Kidney epithelial cell (primary cell): ENCODE measurements at places on chromosomes 12 and 14. TPM values are rescaled to one million over a fixed set of nuclear protein-coding genes. Genes with fewer than 3 reads are reported as not detected.

DYNC1H1 gene
- 783 and 852 TPM in 2 replicates for total RNA-seq

RPGRIP1 gene
- total RNA-seq: not detected in 2 replicates

CFAP54 gene
- total RNA-seq: 0.41 and 0.79 TPM in 2 replicates

RHNO1 gene
- total RNA-seq: 18.8 and 20.3 TPM in 2 replicates

KCNC2 gene
- total RNA-seq: 0.14 TPM in 1 of 2 replicates, not detected in the other

CD4 gene
- total RNA-seq: 0.08 TPM in 1 of 2 replicates, not detected in the other

LRCOL1 gene
- total RNA-seq: not detected in 2 replicates

NUP37 gene
- total RNA-seq: 23.1 and 25.5 TPM in 2 replicates

MMP14 gene
- 650 and 669 TPM in 2 replicates for total RNA-seq

CCDC88C gene
- total RNA-seq: 22.4 and 25.5 TPM in 2 replicates

USP5 gene
- 70.1 and 77.2 TPM in 2 replicates for total RNA-seq

OR11H6 gene
- total RNA-seq: not detected in 2 replicates

DNA sequence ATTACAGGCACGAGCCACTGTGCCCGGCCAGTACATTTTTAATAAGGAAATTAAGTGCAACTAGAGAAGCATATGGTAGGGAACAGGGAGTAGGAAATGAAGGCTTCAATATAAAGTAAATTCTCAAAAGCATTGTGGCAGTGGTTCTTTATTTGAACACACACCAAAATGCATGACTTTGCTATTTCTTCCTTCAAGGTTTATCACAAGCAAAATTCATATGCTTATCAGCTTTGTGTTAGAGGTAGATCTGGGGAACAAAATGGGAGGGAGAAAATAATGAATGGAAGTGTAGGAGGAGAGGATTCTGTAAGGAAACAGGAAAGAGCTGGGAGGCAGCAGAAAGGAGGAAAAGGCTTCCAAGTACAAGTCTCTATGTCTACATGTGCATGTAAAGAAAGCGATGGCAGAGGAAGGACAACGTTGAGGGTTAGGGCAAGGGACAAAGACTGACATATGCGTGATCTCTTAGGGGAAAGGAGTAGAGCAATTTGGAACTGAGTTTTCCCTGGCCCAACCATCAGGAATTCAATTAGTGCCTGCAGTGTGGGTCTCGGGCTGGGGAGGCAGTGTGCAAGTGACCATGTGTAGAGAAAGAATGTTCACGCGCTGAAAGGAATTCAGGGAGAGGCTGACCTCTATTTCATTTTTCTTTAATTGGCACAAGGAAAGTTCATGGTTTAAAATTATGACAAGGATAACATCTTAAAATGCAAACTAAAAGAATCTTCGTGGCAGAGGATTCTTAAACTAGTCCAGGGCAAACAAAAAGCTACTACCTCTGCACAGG lies 22.9 kb upstream of the RASSF8 start:
- no peak for DNase-seq

- no peak for DNase-seq
Observed at GRCh38 chr12:45547822-45548221, 181.7 kb upstream of the ARID2 start.

GRCh38 chr12:109502332-109502731 lies 24.9 kb downstream of the UBE3B start:
- DNase-seq: no peak

DNA sequence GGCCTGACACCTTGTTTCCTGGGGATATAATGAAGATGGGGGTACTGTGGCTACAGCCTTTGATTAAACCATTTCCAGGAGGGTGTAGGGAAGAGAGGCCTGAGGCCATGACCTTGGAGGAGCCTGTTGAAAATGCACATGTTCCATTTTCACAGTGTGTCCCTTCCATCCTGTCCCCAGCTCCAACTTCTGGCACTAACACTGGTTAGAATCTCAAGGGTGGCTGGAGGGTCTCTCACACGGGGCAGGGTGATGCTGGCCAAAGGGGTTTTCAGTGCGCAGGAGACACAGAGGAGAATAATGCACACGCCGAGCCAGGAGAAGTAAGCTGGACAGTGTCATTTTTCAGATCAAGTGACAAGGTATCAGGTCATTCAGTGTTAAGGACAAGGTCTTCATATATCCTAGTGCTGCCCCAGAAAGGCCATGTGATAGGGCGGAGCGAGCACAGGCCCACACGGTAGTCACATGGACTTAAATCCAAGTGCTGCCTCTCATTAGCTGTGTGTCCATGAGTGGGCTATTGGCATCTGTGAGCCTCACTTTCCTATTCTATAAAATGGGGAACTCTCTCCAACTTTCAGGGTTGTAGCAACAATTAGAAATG lies 36.4 kb upstream of the TUNAR start:
- no peak for DNase-seq

DNA sequence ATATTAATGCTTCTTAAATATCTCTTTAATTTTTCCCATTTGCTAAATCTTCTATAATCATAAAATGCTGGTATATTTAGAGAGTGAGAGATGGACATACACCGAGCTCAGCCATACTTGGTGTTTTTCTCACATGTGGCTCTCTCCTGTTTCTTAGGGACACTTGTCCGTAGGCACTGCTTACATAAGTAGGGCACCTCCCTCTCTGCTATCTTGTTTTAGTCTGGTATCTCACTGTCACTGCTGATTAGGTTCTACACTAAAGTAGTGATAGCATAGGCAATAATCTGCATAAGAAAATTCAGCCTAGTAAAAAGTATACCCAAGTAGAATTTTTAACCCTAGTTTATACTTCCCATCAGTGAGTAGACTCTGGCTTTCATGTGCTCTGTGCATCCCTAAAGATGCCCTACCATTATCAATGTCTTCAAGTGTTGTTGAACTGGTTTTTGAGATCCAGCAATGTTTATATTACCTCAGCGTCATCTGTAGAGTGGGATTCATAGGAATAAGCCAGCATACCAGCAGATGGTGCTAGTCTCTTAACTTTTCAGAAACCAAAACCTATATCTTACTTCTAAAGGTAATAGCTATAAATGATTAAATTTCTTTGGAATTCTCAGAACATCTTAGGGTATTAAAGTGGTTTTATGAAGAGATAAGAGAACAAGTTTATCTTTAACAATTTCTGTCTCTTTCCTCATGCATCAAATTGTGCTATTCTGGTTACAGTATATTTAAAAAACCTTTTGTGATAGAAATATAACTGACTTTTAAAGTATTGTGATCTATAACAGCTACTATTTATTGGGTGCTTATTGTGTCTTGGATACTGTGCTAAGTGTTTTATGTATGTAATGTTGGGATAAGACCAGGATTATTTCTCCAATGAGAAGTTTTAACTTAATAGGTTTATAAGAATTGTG lies 32.9 kb downstream of the ARID2 start:
- DNase-seq: peak; percentile 1

DNA sequence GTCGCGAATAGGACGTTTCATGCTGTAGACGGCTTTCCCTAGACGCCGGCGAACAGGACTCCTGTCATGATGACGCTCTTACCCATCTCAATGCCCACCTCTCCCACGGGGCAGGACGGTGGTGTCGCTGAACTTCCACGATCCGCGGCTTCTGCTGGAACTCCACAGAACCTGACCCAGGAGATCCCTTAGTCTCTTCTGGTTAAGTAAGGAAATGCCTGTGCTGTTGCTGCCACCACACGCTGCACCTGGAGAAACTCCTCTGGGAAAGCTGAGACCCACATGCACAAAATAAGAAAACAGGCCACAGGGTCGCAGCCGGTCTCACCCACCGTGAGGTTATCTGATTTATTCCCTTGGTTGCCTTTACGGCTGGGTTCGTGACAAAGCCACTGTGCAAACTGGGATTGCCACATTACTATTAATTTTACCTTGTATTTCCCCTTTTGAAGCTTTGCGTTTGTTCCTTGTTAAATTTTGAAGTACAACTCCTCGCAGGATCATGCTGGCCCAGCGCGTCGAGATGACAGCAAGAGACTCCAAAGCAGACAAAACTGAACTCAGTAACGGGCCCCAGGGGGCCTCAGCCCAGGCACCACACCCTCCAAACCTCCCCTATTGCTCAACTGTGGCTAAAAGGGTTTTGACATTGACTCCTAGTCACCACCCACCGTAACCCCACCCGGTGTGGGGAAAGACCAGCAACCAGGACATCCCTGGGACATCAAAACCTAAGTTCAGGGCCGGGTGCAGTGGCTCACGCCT lies 9.2 kb upstream of the MMP17 start:
- DNase-seq: no peak

DNA sequence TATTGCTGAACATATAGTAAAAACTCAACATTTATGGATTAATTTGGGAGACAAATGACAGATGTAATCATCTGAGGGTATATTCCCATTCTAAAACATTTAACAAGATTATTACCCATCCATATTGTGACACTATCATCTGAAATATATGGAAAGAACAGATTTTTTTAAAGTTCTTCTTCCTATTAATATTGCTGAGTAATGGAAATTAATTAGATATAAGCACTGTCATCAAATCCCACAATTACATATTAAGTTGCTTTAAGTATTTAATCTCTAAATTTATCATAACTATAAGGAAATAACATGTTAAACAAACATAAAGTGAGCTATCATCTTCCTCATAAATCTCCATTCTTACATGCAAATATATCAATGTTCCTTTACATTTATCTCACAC lies 22.0 kb downstream of the EML5 start:
- DNase-seq: no peak

DNA sequence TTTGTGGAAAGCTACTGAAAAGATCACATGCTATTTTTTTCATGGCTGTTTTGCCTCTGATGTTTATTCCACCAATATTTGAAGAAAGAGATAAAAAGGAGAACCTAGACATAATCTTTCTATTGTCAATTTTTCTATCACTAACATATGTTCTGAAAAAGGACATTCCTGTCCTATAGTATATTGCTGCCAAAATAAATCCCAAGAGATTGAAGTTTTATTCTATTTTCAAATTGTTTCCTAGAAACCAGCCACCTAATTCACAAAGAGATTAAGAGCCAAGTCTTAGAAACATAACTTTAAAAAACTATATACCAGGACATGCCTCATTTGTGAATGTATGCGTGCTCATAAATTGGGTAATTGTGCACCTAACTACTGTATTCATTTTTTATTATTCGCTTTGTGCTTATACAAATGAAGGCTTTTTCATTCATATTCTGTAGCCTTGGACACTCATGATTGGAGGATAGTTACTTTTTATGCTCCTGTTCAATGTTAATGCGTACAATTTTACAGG lies 200.7 kb downstream of the FUT8 start:
- DNase-seq: no peak

GRCh38 chr12:24746864-24747263 lies 202.0 kb downstream of the BCAT1 start:
- no peak for DNase-seq

DNA sequence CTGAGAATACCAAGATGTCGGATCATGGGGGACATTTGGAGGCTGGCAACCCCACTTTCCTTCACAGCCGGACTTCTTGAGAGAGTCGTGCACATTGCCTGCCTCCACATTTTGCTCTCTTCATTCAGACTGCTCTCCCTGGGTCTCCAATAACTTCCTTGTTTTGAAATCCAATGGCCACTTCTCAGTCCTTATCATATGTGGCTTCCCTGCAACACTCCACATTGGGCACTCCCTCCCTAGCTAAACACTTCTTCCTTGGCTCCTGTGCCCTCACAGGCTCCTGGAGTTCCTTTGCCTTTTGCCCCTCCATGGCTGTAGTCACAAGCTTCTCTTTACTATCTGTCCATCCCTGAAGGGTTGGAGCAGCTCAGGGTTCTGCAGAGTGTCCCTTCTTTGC lies 30.1 kb downstream of the NPC2 start:
- DNase-seq: no peak

- no peak for DNase-seq
Observed at GRCh38 chr12:4039931-4040330, 166.7 kb upstream of the PARP11 start.

- DNase-seq: no peak
Observed at GRCh38 chr14:74417611-74418010, 8.4 kb downstream of the SYNDIG1L start.

DNA sequence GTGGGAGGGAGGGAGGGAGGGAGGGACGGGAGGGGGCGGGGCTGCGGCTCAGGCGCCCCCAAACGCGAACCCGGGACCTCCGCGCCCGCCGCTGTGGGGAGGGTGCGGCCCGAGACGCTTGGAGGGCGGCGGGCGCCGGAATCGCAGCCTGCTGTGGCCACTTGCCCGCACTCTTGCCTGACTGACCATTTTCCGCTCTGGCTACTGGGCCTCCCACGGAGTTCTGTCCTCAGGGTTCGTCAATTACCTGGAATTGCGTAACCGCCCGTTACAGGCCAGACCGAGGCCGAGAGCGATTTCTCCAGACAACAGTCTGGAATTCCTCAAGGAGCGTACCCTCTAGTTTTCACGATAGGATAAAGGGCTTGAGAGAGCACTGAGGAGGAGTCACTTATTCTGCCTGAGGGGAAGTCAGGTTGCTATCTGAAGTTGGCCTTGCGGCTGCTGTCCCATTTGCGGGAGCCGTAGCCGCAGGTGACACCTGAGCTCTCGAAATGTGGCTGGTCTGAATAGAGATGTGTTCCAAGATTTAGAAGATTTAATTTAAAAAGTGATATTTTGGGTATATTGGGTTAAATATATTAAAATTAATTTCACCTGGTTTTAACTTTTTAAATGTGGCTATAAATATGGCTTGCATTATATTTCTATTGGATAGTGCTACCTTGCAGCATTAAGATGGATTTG lies 446 bp upstream of the ZNF641 start:
- peak; percentile 49 for DNase-seq

GRCh38 chr12:3803865-3804472 lies 51.1 kb upstream of the CRACR2A start:
- peak; percentile 23 for DNase-seq

DNA sequence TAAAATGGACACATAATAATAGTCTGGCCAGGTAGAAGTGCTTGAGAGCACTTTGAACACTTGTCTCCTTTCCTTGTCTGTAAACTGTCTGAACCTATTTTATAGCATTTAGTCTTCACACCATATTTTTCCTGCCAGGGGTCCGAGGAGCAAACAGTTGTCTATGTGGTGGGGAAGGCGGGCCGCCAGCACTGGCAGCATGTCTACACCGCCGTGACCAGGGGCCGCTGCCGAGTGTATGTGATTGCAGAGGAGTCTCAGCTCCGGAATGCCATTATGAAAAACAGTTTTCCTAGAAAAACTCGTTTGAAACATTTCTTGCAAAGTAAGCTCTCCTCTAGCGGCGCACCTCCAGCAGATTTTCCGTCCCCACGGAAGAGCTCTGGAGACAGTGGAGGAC lies 28.7 kb downstream of the HELB start:
- no peak for DNase-seq

DNA sequence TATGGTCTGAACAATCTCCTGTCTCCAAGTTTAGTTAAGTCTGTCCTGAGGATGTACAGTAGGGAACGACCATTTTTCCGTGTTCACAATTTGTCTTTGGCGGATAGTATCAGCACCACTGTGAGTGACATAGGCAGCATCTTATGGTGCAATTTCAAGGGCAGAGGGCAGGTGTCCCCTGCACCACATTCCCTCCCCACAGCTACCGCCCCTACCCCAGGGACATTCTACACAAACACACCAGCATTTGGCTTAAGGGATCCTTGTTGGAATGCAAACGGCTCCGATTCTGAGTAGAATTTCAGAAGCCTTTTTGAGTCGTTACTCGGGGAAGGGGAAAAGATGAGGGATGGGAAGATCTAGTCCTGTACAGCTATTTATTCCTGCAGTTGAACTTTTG lies 25.1 kb upstream of the DICER1 start:
- no peak for DNase-seq

- DNase-seq: no peak
Observed at GRCh38 chr14:94000267-94000666, 3.2 kb downstream of the CCDC197 start.
